ENCODE measurements at places on chromosomes 11 and 22.
A peak's percentile ranks its signal among the peaks of the same experiment; 100 is the strongest.

DNA sequence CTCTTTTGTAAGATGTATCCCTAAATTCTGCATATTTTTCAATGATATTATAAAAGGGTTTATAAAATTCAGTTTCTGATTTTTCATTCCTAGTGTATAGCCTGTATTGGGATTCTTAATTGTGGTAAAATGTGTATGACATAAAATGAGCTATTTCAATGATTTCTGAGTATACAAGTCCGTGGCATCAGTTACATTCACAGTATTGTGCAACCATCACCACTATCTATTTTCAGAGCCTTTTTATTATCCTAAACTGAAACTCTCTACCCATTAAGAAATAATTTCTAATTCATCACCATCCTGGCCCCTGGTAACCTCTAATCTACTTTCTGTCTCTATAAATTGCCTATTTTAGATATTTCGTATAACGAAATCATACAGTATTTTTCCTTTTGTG is 39.8 kb downstream of the EIF3F start:
- DNase-seq: no peak

DNA sequence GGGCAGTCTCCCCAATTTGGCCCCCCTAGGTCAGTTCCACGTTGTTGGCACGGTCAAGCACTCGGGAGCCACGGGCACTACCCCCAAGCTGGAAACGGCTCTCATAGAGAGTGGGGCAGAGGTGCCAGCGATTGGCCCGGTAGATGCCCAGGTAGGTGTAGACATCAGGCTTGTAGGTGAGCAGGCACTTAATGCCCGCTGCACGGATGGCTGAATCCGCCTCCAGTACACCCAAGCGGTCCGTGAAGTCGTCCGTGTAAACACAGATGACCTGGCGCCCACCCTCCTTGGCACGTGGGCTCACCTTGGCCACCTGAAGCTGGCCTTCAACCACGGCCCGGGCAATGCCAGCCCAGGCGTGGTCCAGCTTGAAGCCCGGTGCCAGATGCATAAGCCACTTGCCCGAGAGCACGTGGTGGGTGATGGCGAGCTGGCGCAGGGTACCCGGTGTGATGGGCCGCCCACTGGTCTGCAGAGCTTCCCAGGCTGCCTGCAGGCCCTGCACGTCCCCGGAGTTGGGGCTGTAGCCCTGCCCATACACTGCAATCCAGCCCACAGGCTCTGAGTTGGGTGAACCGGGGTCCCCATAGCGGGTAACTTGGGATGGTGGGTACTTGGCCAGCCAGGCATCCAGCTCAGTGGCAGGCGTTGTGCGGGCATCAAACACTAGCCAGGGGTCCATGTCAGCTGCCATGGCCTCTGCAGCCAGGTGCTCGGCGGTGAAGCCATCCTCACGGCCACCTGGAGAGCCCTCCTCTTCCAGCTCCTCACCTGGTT is 1.2 kb downstream of the C11orf68 start:
- no peak for DNase-seq

- DNase-seq: no peak
These were observed 11.4 kb downstream of the EMID1 start for GRCh38 chr22:29216873-29217666.

DNA sequence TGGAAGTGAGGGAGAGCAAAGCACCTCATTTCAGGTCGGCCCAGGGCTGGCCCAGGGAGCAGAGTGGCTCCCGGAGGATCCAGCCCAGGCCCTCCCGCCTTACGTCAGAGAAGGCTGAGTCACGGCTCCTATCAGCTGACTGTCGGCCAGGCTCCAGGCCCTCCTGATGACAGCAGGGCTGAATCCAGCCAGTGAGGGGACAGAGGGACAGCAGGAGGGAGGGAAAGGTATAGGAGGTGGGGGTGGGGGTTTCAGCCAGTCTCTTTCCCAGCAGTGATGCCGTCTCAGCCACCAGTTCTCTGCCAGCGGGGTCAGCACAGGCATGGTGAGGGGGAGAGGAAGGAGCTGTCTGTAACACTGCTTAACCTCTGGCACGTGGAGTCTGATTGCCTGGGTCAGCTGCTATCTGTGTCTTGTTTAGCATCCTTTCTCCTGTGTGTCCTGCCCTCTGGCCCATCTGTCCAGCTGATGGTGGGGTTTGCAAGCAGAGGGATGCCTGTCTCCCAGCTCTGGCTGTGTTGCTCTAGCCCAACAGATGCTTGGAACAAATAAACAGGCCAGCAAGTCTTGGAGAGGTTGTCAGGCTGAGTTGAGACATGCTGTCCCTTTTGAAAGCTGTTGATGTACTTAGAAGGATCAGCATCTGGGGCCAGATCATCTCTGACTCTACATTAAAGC is 74.0 kb downstream of the ADAMTS15 start:
- DNase-seq: peak; percentile 35

DNA sequence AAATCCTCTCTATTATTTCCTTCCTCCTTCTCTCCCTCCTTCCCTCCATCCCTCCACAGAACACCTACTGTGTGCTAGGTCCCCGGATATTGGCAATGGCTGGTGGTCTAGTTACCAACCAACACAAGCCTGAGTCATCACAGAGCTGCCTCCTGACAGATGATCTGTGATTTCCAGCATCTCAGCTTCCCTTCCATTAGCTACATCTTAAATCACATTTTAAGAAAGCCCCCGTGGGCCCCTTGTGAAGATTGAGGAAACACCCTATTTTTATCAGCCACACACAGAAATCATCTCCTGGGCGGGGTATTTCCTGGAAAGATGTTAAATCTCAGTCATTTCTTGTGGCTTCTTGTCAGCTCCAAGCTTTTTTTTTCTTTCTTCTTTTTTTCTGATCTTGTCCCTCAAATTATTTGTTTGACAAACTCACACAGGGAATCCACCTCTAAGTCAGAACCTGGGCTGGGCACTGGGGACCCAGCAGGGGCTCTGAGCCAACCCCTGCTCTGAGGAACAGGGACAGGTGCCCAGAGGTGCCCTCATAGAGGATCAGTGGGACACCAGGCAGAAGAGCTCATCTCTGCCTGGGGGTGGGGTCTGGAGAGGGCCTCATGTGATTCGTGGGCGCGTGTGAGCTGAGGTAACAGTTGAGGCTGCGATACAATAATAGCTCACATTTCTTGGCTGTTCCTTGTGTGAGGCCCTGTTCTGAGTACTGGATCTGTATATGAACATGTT is 42.4 kb downstream of the CACNA1I start:
- DNase-seq: no peak

Measured in keratinocyte (primary cell).